Stimulated activated CD4-positive, alpha-beta T cell treated with anti-CD3 and anti-CD28 coated beads, Interleukin-1b, Interleukin-23, amount 100 ng/mL, for 24 hours (primary cell): ENCODE measurements at places on chromosomes 5 and 9.

DNA sequence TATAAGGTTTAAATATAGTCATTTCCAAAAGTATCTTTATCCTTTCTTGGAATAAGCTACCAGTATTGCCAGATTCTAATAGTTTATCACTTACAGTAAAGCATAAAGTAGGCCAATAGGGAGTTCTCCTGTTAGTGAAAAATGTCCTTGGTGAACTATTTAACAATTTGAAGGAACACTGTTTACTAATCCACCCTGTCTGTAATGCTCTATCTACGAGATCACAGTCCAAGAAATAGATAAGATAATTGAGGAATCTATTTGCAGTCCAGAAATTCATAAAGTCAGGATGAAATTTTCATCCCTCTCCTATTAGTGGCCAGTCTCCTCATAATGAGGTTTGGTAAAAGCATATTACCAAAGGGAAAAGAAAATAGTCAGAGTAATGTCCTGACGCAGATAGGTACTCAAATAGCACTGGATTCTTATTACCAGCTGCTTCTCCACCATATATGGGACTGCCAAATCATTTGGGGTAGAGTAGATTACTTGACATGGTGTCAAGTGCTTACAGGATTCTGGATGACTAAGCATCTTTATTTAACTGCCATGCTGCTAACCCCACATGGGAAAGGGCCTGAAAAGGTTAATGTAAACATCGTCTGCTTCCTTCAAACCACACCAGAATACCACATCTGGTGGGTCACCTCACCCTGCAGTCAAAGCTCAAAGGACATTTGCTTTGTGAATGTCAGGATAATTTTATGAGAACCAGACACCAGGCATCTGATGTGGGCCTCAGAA, 808.1 kb downstream of the EFNA5 start:
- no peak for DNase-seq

DNA sequence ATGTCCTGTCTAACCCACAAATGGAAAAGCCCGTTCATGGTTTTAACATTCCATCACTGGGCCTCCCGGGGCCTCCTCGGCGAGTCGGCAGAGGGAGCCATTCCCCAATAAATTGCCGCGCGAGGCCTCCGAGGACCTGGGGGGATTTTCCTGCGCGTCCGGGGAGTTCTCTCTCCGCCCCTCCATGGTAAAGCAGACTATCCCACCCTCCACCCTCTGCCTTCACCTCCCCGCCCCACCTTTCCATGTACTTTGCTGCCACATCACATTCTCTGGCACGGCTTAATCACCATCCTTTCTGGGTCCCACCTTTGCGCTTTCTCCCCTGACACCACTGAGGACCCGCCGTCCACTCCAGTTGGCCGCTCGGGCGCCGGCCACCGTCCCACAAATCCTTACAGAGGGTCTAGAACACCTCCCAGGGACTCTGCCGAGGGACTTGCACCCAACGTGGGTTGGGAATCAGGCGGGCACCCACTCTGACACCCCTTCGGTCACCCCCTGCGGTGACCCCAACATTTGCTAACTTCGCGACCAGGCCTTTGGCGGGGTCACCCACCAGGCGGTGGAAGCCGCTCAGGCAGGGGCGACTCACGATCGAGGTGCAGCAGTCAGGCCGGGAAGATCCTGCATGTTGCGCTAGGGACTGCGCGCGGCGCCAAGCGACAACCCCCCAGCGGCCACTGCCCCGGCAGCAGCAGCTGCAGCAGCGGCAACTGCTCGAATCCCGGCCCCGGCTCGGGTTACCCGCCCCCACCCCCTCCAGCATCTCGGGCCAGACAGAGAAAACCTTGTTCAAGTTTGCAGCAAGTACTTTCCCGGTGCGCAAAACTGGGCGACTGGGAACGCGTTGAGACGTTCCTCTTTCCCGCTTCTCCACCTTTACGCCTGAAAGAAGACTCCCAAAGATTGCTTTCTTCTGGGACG, at the start of gene MEGF10:
MEGF10 (plus strand) TSS at position 778 of the 927 bp plus-strand sequence. CDS start 40,513 bp downstream, outside the sequence.
- DNase-seq, result no peak

DNA sequence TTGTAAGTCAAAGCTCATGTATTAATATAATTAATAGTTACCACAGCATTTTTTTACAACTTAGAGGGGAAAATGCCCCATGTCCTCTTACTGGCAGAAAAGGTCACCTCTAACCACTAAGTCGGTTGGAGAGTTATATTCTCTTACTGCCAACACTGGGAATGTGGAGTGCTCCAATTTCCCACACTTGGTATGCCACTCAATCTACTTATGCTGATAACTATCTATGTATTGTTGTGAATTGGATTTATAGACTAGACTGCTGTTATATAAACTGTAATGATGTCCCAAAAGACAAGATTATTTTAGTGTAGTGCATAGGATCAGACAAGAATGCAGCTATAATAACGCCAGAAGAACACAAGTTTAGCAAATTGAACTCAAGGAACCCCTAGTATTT, 2385.2 kb upstream of the C9orf72 start:
- no peak for DNase-seq

DNA sequence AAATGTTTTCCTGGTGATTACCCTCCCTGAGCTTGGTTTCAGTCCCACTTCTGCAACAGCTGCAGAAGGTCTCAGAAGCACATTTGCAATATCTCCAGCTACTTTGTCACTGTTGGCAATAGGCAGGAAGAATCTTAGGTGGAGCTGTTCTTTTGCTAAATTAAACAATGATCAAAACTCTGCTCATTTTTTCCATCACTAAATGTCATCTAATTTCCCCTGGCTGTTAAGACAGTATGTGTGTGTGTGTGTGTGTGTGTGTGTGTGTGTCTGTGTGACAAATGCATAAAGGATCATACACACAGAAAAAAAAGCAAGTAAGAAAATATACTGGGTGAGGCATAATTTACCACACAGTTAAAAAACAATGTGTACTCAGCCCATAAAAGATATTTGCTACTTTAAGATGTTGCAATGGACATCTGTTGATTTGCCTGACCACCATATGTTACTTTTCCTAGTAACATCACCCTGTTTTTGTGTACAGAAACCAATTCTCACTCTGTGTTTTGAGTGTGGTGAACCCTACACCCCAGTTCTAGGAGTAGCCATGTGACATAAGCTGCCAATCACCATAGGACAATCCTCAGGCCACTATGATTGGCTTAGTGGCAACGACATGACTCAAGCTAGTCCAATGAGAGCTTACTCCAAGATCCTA, 572.6 kb upstream of the CLINT1 start:
- DNase-seq, result no peak

GRCh38 chr9:134624621-134625181, 16.9 kb upstream of the COL5A1 start:
- DNase-seq, result no peak
